NCI-H2171 (cell line): ENCODE measurements at places on chromosomes 5 and 9.
A peak's percentile ranks its signal among the peaks of the same experiment; 100 is the strongest.

DNA sequence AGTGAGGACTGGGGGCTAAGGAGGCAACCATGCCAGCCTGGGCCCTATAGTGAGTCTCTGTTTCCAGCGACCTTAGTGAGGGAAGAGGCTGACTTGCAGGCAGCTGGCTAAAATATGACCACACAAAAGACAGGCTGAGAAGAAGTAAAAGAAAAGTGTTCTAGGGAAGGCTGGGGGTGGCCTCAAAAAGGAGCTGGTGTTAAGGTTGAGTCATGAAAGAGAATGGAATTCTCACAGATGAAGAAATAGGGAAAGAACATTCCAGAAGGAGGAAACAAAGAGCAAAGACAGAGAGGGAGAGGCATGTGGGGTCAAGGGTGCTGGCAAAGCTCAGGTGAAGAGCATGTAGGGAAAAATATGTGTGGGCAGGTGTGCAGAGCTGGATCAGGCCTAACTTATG lies 302.7 kb upstream of the RFX3 start:
- DNase-seq = no peak

- DNase-seq = peak; percentile 17
Observed at GRCh38 chr9:104386425-104387069, 117.5 kb upstream of the OR13F1 start.

DNA sequence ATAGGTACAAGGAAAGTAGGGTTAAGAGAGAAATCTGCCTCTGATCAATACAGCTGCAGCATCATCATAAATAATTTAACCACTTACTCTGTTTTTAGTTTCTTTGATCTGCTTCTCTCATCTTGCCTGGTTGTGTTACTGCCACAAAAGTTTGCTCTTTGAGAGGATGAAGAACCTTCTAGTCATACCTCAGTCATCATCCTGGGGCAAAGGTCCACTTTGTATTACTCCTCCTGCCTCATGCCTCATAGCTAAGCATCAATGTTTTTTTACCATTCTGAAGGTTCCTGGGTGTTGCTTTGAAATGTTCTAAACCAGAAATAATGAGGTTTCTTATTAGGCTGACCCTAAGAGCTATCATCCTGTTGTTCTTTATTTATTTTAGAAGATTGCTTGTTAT lies 17.1 kb upstream of the TRIM36 start:
- DNase-seq = no peak

GRCh38 chr9:3888497-3888858 lies 362.7 kb upstream of the RFX3 start:
- DNase-seq = no peak

DNA sequence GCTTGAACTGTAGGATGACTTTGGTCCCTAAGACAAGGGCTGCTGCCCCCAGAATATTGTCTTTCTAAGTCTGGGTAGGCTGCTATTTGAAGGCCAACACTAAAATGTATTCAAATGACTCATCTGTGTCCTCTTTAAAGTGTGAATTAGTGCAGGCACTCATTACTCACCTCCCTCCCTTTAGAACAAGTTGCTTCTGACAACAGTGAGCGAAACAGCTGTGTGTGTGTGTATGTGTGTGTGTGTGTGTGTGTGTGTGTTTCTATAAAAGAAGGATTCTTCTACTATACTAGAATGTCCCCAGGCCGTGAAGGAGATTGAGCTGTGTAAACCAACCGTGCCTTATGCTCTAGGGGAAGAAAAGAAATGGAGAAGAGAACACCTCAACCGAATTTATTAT lies 1337.2 kb downstream of the PTPRD start:
- no peak for DNase-seq

DNA sequence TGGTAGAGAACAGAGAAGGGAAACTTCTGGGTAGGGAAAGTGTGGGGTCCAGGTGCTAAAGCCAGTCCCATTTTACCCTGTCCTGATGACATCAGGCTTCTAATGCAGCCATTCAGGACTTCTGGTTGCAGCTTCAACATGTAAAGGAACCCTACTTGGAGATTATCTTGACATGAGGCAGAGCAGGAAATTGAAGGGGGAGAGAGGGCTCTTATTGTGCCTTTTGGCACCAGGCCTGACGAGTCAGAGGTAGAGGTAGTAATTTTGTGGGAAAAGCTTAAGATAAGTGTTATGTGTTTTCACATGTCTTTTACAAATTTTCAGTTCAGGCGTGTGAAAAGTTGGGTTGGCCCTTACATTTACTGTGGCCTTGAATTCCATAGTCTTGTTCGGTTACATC lies 102.4 kb upstream of the APC start:
- DNase-seq = no peak

DNA sequence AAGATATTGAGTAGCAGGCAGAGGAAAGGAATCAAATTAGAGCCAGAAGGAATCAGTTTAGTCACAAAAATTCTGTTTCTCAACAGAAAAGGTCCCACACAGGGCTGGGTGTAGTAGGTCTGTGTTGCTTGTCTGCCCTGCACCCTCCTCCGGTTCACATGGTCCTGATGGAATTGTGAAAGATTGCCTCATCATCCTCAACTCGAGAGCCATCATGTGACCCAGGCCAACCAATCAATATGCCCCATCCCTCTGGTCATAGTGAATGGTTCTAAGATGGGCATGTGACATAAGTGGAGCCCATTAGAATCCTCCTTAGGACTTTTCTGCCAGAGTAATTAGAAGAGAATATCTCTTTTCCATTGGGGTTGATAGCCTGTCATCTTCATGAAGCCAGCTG lies 56.7 kb upstream of the RAD23B start:
- no peak for DNase-seq

DNA sequence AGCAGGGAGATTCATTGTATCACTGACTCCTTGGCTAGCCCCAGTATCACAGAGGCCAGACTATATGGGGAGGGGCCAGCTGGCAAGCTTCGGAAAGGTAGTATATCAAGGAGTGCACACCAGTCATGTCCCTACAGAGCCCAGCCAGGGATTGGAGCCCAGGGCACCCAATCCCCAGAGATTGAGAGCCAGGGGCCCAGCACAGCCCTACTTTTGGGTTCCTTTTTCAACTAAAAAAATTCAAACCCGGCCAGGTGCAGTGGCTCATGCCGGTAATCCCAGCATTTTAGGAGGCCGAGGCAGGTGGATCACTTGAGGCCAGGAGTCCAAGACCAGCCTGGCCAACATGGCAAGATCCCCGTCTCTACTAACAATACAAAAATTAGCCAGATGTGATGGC lies 5.4 kb upstream of the MYORG start:
- no peak for DNase-seq

DNA sequence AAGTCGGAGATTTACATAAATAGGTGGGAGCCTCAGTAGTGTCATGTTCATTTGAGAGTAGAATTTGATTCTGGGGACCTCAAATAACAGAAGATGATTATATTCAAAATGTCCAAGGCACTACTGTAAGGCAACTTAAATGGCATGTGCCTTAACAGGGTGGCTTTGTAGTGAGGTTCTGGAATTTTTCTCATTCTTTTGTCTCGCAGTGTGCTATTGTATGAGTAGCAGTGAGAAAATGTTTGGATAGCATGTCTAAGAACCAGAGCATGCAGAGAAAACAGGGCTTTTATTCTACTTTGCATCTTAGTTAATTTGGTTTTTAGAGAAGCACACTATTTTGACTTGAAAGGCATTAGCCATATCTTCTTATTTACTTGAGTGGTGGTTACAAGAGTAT lies 25.0 kb downstream of the MAST4 start:
- DNase-seq = no peak

DNA sequence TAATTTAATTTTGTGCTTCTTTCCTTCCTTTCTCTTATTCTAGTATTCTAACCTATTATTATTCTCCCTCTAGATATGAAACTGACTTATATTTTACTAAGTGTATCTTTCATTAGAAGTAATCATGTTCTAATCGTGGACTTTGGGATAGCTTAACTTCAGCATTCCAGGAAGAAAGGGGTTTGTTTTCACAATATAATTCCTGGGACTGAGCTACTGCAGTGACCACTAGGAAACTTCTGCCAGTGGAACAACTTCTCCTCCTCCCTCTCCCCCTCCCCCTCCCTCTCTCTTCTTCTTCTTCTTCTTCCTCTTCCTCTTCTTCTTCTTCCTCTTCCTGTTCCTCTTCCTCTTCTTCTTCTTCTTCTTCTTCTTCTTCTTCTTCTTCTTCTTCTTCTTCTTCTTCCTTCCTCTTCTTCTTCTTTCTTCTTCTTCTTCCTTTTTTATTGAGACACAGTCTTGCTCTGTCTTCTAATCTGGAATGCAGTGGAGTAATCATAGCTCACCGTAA lies 127.9 kb downstream of the NNT start:
- no peak for DNase-seq

DNA sequence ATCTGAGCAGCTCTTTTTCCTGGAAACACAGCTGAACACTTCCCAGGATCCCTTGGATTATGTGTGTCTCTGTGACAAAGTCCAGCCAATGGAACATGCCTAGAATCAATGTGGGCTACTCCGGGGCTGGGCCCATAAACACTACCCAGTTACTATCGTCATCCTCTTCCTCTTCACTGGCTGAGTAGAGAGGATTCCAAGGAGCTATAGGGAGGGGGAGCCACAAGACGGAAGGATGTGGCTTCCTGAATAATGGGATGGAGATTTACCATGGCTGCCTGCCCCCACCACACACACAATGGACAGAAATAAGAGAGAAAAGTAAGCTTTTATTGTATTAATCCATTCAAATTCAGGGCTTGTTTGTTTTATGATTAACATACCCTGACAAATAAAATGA lies 22.1 kb upstream of the TAS2R1 start:
- DNase-seq = no peak

DNA sequence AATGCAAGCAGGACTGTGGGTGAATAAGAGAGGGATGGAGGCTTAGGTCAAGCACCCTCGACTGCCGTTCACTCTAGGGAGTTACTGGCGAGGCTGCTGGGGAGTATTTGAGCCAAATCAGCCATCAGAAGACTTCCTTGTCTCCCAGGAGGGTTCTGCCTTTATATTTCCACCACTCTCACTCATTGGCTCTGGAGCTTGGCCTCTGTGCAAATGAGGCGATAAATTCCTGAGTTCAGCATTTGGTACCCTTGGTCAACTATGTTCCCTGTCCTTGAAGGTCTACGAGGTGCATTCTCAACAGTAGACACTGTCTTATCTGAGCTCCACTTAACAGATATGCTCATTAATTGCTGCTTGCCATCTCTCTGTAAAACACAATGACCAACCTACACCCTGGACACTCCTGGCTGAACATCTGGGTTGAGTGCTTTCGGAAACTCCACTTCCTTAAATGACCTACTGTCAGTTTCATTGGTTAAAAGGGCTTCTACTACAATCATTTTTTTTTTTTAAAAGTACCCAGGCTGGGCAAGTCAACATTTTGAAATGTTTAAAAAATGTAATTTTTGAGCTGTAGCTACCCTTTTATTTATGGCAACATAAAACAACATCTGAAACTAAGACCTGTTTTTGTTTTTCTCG lies 153.2 kb downstream of the NTRK2 start:
- DNase-seq = no peak

DNA sequence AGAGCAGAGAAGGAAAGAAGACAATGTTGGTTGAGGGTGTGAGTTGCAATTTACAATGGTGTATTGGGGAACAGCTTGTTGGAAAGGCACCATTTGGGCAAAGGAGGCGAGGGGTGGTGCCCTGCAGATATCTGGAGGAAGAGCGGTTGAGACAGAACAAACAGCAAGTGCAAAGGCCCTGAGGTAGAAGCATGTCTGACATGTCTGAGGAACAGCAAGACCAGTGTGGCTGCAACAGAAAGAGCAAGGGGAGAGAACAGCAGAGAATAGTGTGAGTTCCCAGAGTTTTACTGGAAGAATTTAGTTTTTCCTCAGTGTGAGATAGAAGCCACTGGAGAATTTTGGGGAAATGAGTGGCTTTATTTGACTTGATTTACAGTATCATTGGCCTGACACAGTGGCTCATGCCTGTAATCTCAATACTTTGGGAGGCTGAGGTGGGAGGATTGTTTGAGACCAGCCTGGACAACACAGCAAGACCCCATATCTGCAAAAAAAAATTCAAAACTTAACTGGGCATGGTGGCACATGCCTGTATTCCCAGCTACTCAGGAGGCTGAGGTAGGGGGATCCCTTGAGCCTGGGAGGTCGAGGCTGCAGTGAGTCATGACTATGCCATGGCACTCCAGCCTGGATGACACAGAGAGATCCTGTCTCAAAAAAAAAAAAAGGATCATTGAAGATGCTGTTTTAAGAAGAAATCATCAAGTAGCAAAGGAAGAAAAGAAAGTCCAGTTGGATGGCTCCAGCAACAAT lies 13.6 kb downstream of the CMBL start:
- DNase-seq = no peak

DNA sequence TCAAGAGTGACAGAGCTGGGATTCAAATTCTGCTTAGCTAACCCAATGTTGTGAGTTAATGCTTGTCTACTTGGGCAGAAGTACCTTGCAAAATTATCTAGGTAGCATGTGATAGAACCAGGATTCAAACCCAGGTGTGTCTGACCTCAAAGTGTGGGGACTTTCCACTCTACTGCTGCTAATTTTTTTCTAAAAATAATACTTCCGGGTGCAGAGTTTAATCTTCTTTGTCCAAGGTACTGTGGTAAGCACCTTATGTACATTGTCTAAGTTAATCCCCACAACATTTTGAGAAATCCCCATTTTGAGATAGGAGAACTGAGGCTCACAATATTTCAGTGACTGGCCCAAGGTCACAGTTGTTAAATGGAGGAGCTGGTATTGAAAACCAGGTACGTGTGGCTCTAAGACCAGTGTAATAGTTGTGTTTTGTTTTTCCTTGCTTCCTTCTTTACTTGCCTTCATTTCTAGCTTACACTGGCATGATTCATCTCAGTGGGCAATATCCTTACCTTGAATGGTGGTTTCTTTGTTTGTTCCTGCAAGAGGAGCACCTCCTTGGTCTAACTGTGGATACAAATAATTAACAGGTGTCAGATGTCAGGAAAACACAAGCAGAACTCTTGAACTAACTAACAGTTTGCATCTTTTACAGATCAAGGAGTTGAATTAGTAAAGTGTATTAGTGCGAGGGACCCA lies 7.5 kb downstream of the ALDOB start:
- DNase-seq = no peak

DNA sequence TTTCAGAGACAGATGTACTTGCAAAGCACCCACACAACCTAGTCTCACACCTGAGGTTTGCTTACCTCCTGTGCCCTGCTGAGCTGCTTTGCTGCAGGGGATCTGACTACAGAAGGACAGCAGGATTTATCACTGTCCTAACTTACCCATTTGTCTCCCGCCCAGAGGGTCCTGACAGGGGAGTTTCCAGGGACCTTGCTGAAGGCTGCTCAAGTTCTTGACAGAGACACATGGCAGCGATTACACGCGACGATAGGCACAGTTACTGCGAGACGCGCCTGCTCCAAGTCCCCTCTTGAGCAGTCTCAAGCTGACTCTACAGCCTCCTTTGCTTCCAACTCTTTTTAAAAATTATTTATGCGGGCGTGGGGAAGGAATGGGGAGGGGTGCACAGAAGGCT lies 24.6 kb upstream of the GALNT10 start:
- DNase-seq = no peak

DNA sequence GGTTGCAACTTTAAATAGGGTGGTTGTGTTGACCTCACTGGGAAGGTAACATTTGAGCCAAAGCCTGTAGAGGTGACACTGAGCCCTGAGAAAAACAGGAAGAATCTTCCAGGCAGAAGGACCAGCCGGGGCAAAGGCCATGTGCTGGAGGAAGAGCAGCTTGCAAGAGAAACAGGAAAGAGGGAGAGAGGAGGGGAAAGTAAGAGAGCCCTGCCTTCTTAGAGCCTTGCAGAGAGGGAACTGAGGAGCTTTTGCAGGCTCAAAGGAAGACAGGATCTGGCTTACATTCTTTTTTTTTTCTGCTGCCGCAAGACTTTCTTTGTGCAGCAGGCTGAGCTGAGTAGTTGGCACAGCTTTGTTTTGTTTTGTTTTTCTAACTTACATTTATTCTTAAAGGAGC lies 17.4 kb downstream of the C9orf153 start:
- no peak for DNase-seq

- DNase-seq = no peak
Observed at GRCh38 chr9:109733690-109734089, 46.3 kb upstream of the PALM2AKAP2 start.

- DNase-seq = no peak
Observed at GRCh38 chr5:39618391-39618790, 193.6 kb upstream of the DAB2 start.
